ENCODE measurements at places on chromosomes 2 and 18.

DNA sequence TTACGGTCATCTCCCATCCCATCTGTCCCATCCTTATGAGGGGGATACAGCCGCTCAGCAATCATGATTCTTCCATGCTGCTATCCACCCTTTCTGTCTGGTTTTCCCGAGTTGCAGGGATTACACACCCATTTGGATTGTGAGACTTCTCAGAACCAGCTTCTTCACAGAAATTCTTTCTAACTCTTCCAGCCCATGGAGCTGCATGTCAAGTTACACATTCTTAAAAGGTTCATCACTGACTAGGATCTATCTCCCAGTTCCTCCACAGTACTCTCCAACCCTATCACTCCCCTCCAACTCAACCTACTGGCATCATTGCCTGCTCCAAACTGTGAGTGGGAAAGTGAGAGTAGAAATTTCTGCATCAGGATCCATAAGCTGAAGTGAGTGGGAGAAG is 558.2 kb upstream of the TNP1 start:
- no peak for DNase-seq

DNA sequence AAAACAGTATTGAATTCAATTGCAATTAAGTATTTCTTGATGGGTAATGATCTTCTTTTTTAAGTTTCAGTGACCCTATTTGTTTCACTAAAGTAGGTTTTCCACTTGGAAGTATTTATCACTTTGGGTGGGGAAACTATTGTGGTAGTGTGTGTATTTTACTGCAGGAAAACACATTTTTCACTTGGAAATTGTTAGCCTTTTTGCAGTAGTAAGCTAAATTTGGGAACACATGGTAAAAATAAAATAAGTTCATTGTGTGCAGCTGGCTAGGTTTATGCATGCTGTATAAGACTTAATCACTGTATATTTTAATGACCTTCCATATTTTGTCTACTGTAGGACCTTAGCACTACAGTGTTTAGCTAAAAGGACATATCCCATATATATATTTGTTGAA is 28.5 kb upstream of the RTTN start:
- DNase-seq, result no peak

DNA sequence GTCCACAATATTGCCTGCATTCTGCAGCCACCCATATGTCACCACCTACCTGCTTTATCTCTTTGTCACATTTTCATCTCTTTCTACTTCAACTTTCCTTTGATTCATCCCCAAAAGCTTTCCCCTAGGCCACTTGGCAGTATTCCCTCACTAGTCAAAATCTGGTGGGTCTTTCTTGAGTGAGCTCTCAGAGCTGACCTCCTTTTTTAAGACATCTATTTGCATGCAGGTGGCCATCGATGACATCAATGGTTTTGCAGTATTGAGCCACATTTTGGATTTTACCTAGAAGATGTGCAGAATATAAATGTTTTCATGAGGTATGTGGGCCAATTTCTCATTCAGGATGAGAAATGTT is 133.4 kb upstream of the REG3A start:
- DNase-seq, result no peak

DNA sequence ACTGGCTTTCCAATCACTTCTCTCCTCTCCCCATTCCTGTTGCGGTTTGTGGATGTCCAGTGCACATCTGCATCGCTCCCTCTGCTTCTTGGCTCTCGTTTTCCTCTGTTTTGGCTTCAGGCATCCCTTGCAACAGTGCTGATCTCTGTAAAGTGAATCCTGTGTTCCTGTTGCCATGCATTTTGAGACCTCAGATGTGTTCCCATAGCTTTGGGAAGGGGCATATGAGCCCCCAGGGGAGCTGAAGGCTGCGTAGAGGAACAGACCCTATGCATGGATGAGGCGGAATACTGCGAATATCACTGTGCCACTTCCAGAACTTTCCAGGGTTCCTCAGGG is 168.4 kb upstream of the HAAO start:
- no peak for DNase-seq

GRCh38 chr2:206611736-206612135 is 30.6 kb upstream of the FAM237A start:
- no peak for DNase-seq

GRCh38 chr2:2127467-2127866 is 203.6 kb downstream of the MYT1L start:
- DNase-seq, result no peak

DNA sequence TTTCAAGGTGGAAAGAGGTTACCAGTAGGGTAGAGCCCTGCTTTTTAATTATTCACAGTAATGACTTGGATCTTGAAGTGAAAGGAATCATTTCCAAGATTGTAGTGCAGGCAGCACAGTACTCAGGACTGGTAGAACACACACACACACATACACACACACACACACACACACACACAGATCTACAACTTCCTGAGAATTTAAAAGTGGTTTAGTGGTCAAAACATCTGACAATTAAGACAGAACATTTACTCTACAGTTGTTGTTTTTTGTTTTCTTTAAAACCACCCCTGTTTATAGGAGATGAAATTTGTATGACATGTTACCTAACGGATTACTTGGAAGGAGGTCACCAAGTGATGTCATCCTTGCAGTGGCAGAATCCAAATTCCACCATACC is 146.7 kb upstream of the VRK2 start:
- no peak for DNase-seq

DNA sequence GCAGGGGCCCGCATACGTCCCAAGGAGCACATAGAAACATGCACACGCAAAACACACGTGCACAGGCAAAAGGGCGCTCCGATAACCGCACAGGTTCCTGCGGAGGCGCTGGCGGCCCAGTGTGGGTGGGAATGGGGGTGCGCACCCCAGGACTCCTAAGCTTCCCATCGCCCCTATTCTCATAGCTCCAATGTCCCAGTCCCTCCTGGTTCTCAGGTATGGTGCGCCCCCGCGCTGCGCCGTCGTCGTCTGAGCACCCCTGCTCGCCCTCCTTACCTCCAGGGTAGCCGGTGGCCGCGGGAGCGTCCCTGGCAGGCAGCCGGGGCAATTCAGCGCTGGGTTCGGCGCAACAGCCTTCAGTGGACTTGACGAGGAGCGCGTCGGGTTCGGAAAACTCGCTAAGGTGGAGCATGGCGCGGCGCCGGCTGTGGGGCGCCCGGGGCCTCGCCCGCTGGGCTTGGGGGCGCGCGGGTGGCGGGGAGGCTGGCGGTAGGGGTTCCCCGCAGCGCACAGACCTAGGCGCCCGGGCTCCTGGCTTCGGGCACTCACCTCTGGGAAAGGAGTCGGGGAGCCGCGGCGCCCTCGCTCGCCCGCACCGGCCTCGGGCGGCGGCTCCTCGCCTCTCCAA is 328 bp downstream of the EGR4 start:
- DNase-seq, result no peak

DNA sequence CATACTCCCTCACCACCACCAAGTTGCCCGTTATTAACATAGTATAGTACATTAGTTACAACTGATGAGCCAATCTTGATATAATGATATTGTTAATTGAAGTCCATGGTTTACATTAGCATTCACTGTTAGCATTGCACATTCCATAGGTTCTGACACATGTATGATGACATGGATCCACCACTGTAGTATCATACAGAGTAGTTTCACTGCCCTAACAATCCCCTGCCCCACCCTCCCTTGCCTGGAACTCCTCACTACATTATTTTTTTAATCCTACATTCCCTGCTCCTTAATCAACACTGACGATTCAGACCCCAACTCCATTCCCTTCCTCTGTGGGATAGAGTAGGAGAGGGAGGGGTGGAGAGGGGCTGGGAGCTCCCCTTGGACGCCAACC is 20.2 kb upstream of the ST3GAL5 start:
- no peak for DNase-seq

DNA sequence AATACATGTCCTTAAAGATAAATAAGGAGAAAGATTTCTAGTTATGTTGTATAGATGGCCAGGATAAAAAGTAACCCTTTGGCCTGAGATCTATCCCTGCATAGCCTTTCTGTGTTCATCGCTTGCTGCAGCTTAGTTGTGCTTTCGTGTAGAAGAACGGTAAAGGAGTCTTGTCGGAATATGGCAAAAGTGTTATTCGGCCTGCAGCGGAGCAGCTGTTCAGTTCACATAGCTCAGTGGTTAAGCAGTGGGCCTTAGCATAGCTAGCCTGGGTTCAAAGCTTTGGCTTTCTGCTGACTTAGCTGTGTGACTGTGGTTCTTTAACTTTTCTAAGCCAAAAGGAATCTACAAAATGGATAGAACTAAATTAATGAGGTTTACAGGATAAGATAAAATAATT is 55.4 kb downstream of the MALT1 start:
- DNase-seq, result no peak

DNA sequence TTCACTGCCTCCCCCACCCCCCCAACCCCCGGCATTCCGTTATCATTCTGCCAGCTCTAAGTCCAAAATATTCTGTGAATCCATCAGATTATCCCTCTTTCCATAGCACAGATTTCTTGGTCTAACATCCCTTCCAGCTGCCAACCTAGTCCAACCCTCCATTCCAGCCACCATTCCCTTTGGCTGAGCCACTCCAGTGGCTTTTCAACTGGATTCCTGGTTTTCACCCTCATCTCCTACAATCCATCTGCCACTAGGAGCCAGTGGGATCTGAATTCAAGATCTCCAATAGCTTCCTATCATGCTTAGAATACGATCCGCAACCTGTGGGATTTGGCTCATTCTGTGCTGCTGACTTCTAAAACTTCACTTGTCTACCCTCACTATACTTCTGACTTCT is 1.2 kb downstream of the DAW1 start:
- DNase-seq, result no peak

DNA sequence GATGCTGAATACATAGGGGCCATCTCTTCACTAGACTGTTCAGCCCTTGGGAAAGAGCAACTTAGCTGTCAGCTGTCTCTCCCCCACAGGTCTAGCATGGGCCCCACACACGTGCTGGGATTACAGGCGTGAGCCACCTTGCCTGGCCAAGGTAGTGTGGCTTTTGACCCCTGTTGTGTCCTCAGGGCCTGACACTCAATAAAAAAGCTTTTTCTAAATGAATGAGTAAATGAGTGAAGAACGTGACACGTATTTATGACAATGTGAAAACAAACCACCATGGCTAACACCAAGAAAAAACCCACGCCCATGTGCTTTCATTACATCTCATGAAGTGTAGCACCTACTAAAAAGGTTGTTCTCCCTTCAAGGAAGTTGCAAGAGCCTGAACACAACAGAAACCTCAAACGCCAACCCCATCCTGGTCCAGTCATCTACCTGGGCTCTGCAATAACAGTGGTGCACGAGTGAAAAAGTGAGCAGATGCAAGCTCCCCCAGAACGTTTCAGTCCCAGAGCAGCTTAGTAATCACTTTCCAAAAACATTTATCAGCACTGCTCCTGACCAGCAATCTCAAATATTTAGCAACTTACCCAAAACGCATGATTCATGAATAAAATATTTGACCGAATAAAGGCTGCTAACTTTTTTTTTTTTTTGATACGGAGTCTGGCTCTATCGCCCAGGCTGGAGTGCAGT is 3.4 kb downstream of the WDFY1 start:
- no peak for DNase-seq

- peak; percentile 22 for DNase-seq
Observed at GRCh38 chr2:131413148-131413747, 49.3 kb upstream of the RAB6D start.

DNA sequence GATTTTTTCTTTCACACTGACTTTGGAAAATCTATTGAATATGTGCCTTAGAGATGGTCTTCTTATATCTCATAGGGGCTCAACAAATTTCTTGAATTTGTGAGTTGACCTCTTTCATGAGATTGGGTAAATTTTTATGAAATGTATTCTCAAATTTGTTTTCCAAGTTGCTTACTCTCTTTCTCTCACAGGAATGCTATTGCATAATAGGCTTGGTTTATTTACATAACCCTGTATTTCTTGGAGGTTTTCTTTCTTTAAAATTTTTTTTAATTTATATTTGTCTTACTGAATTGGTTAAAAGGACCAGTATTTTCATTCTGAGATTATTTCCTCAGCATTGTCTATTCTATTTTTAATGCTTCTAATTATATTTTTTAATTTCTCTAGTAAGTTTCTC is 917.1 kb downstream of the DPP10 start:
- no peak for DNase-seq

DNA sequence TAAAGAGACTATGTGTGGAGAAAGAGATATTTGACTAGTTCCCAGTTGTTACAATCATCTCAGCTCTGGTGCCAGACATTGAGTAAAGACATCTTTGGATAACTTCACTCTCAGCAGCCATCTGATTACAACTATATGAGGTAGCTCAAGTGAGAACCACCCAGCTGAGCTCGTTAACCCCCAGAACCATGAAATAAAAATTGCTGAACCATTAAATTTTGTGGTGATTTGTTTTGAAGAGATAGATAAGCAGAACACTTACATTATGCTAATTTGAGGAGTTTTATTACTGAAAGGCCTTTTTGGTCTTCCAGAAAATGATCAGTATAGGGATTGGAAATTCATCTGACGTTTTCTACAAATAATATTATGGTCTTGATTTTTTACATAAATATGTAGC is 101.1 kb downstream of the PMS1 start:
- no peak for DNase-seq

DNA sequence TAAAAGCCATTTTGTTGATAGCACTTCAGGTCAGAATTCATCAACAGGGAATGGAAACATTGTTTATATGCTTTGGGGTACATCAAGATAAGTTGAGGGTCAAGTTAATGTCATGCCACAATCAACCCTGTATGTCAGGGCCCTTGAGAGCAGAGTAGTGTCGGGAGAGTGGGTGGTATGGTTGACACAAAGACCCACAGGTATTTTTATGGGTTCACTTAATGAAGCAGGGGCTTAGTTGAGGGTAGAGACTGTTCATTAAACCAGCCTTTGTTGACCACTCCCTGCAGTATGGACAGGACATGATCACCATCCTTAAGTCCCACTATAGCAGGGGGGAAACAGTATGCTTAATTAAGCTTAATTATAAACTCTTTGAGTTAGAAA is 5.7 kb downstream of the RPL37A start:
- DNase-seq, result no peak

DNA sequence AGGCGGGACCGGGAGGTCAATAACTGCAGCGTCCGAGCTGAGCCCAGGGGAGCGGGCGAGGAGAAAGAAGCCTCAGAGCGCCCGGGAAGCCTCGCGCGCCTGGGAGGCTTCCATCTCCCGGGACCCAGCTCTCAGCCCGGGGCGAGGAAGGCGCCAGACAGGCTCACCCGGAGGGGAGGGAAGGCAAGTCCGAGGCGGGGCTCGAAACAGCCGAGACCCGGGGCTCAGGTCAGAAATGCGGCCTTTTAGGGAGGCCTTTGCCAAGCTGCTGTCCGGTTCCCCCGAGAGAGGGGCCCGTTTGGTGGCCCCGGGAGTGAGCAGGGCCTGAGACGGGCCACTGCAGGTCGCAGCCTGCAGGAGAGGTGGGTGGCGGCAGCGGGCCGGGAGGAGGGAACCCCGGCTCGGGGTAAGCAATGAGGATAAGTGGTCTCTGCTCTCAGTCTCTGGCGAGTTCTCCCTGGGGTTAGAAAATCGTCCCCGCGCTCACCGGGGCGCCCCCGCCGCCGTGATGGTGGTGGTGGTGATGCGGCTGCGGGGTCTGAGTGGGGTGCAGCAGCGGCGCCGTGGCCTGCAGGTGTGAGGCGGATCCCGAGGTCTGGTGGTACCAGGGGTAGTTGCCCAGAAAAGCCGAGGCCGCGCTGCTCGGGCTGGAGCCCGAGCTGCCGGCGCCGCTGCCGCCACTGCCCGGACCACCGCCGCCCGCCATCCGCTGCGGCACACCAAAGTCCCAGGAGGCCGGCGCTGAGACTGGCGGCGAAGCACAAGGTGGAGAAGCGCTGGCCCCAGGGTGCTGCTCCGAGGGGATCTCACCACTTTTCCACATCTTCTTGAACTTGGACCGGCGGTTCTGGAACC is 2.4 kb downstream of the DLX2 start:
- peak; percentile 76 for DNase-seq

All from HuH-7.5 (cell line).